DMS 273 treated with DMSO at 0.1 percent for 48 hours (cell line): ENCODE measurements at places on chromosomes 12 and 14.

DNA sequence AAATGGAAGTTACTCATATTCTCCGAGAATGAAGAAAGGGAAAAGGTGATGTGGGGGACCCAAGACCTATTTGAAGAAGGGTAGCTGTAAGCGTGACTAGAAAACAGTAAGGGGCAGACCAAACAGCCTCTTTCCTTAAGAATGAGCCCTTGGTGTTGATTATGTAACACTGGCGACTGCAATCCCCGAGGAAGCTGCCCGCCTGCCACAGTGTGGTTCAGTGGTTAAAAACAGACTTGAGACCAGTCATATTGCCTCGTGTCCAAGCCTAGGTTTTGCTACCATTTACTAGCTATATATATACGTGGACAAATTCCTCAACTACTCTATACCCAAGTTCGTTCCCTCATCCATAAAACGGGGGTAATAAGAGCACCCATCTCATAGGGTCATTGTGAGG lies 49.1 kb downstream of the SSPN start:
- no peak for DNase-seq

GRCh38 chr14:92780444-92781232 lies 13.5 kb upstream of the GOLGA5 start:
- DNase-seq = no peak

- no peak for DNase-seq
These were observed 234.9 kb downstream of the SUDS3 start for GRCh38 chr12:118611295-118611694.

GRCh38 chr14:61262082-61262481 lies 19.1 kb downstream of the TMEM30B start:
- DNase-seq = no peak

DNA sequence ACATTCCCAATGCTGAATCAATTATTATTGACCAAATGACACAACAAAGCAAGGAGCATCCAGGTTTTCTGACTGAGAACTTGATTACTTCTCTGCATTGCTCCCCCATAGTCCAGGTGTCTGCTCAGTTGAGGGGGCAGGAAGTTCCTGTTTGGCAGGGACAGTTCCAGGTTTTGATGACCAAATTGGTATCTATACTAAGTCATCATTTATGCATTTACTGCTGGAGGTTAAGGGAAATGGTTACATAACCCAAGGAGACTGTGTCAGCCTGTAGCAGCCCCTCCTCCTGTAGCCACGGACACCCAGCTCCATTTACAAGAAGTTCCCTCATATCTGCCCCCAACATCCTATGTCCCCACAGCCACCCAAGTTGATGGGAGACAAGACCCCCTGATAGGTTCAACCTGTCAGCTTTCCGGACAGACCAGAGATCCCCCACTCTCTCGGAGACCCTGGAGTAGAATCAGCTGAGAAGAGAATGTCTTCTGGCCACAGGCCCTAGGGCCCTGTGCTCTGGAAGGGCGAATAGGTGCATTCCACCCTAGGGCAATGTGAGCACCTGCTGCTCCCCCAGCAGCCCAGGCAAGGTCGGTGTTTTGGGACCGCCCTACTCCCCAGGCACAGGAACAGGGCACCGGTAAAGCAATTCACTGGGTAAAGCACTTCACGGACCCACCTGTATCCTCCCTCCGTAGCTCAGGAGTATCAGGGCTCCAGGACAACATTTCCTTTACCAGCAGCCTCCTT lies 23.6 kb downstream of the IRF2BPL start:
- no peak for DNase-seq

DNA sequence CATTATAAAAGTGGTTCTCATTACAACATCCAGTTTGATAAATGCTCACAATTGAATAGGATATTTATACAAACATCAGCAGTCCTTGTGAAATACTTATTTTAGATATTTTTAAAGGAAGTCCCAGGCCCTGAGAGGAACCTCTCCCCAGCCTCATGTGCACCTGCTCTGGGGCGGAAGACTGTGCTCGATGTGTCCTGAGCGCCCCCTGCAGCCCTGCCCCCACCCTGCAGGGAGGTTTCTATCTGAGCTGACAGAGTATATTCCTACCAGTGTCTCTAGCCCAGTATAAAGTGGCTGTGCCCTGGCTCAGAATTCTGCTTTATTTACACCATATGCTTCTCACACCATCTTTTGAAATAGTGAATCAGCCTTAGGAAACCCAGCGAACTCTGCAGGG lies 1349.1 kb downstream of the TMEM121 start:
- no peak for DNase-seq

GRCh38 chr14:102857444-102857843 lies 65.0 kb upstream of the AMN start:
- DNase-seq = no peak

- no peak for DNase-seq
These were observed 143.4 kb upstream of the CPSF6 start for GRCh38 chr12:69095765-69096477.

DNA sequence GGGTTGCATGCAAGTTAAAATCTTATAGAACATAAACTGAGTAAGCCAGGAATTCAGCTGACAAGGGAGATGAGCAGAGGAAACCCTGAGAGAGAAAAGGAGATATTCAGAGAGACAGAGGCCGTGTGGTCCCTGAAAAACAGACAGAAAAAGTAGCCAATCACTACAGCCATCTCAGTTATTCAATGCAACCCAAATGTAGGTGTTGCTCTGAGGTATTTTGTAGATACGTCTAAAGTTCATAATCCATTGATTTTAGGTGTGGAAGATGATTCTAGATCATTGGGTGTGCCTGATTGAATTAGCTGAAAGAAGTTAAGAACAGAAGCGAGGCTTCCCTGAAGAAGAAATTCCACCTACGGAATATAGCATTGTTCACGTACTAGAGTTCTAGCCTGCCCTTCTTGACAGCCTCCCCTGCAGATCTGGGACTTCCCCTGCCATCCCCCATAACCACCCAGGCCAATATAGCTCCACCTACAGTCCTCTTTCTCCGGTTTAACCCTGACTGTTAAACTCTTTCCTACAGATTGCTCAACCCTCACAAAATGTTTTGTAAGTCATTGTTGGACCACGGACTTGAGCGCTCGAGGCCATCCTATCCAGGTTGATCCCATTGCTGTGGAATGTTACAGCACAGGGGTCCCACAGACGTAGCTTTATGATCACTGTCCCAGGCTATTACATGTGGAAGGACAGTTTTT lies 21.7 kb downstream of the AICDA start:
- no peak for DNase-seq

DNA sequence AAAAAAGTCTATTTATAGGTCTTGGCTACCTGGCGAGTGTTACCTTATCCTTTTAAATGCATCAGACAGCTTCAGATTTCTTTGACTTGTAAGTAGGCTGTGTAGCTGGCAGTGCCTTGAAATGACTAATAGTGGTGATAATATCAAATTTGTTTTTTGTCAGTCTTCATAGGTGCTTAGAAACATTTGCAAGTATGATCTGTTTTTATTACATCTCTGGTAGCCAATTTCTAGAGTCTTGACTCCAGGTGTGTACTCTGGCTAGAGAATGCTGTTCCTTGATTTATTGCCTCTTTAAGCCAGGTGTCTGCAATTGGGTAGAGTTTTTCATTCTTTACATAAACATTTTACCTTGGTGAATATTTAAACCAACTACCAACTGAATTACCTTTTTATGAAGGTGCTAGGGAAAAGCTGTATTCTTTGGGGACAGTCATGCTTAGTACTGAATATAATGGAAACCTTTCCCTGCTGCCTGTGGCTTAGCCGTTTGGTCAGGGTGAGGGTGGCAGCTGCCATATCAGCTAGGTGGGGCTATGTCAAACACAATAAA lies 32.6 kb downstream of the MLXIP start:
- DNase-seq = no peak

- no peak for DNase-seq
These were observed 34.6 kb downstream of the SPRING1 start for GRCh38 chr12:116703214-116703795.

DNA sequence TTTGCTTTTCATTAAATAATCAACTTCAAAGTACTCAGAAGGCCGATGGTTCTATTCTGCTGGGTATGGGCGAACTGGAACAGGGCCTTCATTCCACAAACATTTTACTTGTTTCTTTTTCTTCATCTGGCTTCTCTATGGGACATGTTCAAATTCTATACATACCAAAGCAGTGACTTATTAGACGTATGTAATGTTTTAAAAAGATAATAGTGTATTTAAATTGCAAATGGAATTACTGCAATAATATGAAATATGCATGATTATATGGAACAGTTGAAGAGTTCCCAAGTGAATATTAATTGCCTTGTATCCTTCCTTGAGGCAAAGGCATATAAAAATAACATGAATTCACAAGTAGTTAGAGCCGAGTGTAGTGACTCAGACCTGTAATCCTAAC lies 75.5 kb downstream of the FAR2 start:
- DNase-seq = no peak

GRCh38 chr12:84186433-84186832 lies 726.2 kb downstream of the SLC6A15 start:
- no peak for DNase-seq

- DNase-seq = no peak
These were observed 860.4 kb upstream of the FBXO33 start for GRCh38 chr14:40292664-40293063.

DNA sequence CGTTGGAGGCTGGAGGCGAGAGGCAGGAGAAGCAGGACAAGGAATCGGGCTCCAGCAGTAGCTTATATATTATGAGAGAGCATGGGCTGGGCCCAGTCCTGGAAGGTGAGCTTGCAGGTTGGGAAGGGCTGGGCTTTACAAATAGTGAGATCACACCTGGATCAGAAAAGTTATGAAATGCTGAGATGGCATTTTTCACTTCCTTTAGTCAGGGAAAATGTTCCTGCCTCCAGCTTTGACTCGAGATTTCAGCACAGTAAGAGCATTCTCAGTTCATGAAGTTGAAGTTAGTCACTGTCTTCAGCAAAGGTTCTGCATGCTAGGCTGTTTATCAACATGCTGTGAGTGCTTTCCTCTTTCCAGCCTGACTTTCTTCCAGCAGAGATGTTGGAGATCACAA lies at the start of gene KRT6C:
Gene KRT6C (minus strand): TSS at position 38 of the 400 bp plus-strand sequence. CDS start 68 bp downstream, outside the sequence.
- DNase-seq = no peak

GRCh38 chr14:87066221-87066817 lies 926.7 kb downstream of the GALC start:
- DNase-seq = no peak

- DNase-seq = no peak
These were observed at the start of gene IGF1 for GRCh38 chr12:102480406-102480805. TSS of gene IGF1 (minus strand) at chr12:102480563. CDS start at chr12:102480381, 182 bp downstream.

DNA sequence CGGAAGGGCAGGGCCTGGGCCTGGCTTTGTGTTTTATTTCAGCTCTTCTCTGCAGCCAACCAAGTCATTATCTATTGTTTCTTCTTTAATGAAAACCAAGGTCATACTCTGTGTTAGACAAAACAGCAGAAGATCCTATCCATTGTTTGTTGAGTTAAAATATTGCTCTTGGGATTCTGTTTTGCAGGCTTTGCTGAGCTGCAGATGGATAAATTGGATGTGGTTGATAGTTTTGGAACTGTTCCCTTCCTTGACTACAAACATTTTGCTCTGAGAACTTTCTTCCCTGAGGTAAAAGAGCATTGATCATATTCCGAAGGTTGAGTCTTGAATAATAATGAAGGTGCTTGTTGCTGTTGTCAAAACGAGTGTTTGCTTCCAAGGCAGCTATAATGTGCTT lies 106.6 kb downstream of the PLXNC1 start:
- no peak for DNase-seq

DNA sequence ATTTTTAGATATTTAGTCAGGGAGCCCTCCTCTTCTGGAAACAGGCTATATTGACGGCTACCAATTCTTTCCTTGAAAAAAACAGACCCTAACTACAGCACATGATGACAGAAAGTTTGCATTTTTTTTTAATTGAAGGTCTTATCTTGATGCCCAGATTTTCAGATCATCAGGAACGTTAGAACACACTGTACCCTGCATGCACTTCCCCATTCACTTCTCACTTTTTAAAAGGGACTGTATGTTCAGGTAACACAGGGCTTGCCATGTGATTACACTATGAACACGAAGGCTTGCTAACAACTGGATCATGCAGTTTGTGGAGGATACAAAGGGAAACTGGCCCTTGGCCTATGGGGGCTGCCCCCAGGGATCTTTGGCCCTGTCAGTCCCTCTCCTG lies 92.6 kb downstream of the RPS29 start:
- DNase-seq = no peak

GRCh38 chr12:109811624-109811995 lies 21.6 kb downstream of the TRPV4 start:
- no peak for DNase-seq

DNA sequence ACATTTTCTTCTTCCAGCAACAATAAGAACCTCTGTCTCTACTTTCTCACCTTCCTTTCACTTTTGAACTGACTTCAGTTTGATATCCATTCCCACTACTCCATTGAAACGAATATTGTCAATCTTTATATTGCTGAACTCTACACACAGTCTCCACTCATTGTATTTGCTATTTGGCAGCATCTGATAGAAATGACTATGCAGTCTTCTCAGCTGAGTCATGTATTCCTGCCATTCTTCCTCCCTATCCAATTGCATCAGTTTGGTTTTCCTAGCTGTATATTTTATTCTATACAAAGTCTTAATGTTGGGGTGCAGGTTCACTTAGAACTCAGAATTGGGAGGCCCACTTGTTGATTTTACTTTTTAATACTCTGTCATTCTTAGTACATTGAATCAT lies 107.5 kb upstream of the CPNE8 start:
- no peak for DNase-seq

DNA sequence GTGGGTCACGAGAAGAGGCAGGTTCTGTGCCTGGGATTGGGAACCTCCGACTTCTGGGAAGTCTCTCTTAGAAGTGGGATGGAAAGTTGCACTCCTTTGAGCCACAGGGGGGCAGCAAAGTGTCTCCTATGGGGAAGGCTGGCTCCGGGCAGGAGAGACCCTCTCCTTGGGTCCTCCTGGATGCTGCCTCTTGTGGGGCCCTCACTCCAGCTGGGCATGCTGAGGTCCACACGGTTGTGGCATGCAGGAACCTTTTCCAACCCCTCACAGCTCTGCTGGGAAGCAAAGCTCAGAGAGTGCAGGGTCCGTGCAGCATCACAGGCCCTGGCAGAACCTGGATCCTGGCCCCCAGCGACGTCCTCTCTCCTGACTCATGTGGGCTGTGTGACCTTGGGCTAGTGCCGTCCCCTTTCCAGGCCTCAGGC lies 17.4 kb downstream of the SDSL start:
- DNase-seq = no peak

GRCh38 chr14:51431741-51432140 lies 191.7 kb downstream of the TMX1 start:
- no peak for DNase-seq

GRCh38 chr12:108313606-108314351 lies 25.3 kb downstream of the CMKLR1 start:
- DNase-seq = no peak

GRCh38 chr12:62259631-62259992 lies 592 bp upstream of the USP15 start:
- DNase-seq = peak; percentile 30

DNA sequence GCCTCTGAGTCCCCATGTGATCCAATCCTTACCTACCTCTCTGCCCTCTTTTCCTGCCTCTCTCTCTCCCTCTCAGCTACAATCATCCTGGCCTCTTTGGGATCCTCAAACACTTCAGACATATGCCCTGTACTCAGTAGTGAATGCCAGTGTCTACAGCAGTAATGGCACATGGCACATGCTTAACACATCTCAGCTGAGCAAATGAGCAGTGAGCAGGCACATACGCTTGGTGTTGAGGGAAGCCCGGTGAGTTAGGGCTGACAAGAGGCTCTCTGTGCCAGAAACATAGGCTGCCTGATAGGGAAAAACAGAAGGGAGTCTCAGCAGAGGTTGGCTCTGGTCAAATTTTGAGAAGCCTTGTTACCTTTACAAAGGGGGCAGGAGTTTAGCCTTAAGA lies 409.1 kb downstream of the TMEM132D start:
- no peak for DNase-seq

GRCh38 chr14:30445852-30446251 lies 113.1 kb upstream of the G2E3 start:
- no peak for DNase-seq

- DNase-seq = no peak
These were observed 43.3 kb downstream of the ARMH4 start for GRCh38 chr14:58108717-58109116.
